Esophagus mucosa (tissue), 1 donor: ENCODE measurements at places on chromosomes 5 and 9. TPM values are rescaled to one million over a fixed set of nuclear protein-coding genes. Genes with fewer than 3 reads are reported as not detected.

GRCh38 chr5:92835712-92836111 is 745.3 kb downstream of the NR2F1-AS1 start:
- ATAC-seq: no peak

DNA sequence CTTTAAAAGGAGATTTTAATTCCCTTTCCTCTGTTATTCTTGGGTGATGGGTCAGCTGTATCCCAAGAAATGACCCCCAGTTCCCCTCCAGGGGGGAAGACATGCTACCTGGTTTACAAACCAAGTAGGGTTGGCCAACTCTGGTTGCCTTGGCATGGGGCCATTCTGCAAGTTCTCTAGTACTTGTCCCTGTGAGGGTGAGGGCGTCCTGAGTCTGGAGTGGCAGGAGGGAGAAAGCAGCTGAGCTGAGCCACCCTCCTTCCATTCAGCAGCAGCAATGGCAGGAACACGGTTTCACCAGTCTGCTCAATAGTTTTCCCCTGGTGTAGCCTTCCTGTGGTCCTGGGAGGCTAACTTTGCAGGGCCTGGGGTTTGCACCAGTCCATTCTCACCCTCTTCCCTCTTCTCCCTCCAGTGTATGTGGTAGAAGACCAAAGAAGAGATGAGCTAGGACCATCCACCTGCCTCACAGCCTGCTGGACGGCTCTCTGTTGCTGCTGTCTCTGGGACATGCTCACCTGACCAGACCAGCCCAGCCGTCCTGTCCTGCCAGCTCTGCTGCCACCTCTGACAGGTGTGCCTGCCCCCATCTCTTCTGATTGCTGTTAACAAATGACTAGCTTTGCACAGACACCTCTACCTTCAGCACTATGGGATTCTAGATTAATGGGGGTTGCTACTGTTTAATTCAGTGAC is 59.9 kb downstream of the PFDN1 start:
- ATAC-seq: peak; percentile 19

Gene GMCL2
- not detected for total RNA-seq

Gene CCDC171
- 1.4 TPM for total RNA-seq

Gene DNM1
- total RNA-seq: 2.2 TPM

- ATAC-seq: no peak
Measured at GRCh38 chr9:80259079-80259478, 687.3 kb downstream of the TLE4 start.

Gene AMACR
- 13.5 TPM for total RNA-seq

GRCh38 chr5:173522518-173522917 is 93.9 kb downstream of the BOD1 start:
- ATAC-seq: no peak

GRCh38 chr5:42217791-42218190 is 205.4 kb upstream of the GHR start:
- ATAC-seq: no peak

DNA sequence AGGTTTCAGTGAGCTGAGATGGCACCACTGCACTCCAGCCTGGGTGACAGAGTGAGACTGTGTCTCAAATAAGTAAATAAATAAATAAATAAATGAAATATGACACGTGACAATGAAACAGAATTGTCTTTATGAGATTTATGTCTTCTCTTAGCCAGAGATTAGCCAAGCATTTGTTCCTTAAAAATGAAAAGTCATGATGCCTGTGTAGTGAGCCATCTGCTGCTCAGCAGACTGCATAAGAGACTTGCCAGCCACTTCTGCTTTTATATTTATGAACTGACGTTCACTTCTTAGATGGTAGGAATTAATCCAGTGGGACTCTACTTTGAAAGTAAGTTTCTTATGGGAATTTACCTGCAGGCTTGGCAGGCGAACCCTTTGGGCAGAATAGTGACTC is 227.4 kb downstream of the NR3C1 start:
- ATAC-seq: no peak

Gene SH2D3C
- 1.9 TPM for total RNA-seq

Gene IRX4
- total RNA-seq: 10.3 TPM

Gene C7
- 8.4 TPM for total RNA-seq

Gene LRRC70
- total RNA-seq: 0.16 TPM

DNA sequence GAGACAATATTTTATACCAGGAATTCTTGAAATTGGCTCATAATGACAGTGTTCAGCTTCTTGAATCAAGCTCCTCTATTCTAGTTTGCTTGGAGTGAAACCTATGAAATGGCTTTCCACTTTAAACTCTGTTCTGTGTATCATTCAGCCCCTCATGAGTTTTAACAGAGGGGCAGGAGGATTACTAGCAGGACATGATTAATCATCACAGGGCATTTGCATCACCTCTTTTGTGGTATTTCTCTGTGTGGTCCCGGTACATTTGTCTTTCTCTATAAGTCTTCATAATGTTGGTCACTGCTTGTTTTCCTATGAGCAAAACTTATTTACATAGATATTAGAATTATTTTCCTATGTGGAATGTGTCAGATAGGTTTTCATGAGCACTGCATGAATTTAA is 21.2 kb downstream of the CAST start:
- no peak for ATAC-seq

DNA sequence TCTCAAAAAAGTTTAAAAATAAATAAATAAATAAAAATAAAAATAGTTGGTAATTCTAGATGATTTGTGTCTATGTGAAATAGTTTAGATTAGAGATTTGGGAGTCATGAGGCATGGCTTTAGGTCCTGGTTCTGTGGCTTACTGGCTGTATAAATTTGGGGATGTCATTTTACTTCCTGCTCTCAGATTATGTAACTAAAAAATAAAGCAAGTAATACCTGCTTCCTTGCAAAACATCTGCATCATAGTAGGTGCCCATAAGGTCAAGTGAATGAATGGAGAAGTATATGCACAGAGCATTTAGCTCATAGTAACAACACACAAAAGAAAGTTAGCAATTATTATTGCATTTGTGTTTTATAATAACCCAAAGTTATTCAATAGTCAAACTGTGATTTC is 287.7 kb upstream of the TLE4 start:
- ATAC-seq: no peak

Gene NME5
- 0.44 TPM for total RNA-seq

Gene SYNPO
- total RNA-seq: 7.8 TPM

DNA sequence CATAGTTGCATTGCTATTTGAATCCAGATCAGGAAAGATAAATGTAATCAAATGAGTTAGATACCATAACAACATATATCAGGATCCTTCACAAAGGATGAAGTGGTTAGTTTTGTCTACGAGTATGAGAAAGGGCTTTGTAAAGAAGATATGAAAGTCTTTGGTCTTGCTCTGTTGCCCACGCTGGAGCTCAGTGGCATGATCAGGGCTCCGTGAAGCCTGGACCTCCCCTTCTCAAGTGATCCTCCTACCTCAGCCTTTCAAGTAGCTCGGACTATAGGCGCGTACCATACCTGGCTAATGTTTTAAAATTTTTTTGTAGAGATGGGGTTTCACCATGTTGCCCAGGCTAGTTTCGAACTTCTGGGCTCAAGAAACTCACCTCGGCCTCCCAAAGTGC is 1.8 kb downstream of the SMC5 start:
- no peak for ATAC-seq

Gene BHMT2
- total RNA-seq: 0.72 TPM

- ATAC-seq: no peak
Measured at GRCh38 chr5:149172261-149172660, 31.0 kb downstream of the ABLIM3 start.

DNA sequence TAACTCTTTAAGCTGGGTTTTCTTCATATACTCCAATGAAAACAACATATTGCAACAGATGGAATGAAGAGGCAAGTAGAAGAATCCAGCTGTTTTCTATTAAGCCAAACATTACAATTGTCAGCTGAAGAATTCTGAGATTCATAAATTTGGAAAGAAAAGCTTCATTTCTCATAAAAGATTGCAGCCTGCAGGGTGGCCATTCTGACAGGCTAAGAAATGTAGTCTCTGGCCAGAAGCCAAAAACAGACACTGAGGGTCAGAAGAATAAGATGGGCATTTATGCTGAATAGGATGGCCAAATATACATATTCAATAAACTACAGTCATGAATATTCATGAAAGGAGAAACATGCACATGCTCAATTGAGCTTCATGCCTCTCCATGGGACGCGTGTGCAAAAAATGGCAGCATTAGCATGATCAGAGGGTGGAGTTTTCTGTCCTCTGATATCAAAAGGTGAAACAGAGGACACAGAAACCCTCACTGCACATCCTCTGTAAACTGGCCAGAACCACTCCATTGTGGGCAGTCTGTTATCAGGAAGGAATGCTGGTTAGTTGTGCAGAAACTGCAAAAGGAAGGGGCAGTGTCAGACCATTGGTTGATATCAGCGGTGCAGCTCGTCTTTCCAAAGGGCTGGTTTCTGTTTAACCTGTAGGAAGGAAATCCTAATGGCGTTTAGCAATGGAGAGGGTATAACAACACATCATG is 50.2 kb downstream of the FXN start:
- no peak for ATAC-seq

DNA sequence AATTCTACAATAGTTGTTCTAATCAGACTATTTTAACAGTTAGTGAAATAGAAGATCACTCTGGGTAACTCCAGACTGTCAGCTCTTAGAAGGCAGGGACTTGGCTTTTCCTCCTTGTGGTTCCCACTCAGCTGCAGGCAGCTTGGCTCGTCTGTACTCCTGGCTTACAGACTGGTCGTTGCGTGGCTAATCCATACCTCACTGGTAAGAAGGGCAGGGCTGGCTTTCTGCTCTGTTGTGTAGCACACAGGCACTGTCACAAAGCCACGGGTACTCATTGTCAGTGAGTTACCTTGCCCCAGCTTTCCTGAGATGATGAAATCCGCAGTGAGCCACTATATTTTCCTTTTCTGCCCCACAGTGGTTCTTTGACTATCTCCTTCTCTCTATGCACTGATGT is 1.8 kb upstream of the PRLR start:
- ATAC-seq: no peak

DNA sequence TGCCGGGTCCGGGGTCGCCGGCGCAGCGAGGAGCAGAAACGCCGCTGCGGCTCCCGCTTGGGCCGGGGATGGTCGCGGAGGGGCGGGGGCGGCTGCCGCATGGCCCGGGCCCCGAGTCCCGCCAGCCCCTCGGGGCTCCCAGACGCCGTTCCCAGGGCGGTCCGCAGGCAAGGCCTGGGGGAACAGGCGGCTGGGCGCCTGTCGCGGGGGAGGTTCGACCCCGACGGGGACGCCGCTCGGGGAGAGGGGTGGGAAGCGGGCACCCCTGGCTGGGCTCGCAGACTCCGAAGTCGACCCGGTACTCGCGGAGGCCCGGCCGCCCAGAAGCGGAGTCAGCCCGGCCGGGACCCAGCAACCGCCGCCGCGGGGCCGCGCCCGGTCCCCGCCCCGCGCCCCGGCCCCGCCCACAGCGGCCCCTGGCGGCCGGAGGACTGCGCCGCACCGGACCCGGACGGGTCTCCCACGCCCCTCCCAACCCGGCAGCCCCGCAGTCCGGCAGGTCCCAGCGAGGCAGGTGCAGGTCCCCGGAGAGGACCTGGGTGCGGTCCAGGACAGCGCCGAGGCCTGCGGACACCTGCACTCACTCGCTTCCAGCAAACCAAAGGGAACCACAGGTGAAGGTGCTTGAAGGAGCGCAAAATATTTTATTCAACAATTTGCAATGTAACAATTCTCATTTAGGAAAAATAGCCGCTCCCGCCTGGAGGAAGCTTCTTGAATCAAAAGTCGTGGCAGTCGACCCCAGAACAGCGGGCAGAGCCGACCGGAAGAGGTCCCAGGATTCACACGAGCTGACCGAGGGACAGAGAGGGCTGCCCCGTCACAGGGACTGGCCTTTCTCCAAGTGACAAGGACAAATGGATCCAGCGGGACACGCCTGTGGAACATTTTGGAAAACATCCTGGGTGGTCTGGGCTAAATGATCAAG is at the start of gene INPP5E:
TSS of gene INPP5E (minus strand) at position 365 of the 928 bp plus-strand sequence. CDS start 426 bp downstream, outside the sequence.
- peak; percentile 84 for ATAC-seq

GRCh38 chr5:179206366-179206765 is 138.9 kb downstream of the ADAMTS2 start:
- no peak for ATAC-seq

DNA sequence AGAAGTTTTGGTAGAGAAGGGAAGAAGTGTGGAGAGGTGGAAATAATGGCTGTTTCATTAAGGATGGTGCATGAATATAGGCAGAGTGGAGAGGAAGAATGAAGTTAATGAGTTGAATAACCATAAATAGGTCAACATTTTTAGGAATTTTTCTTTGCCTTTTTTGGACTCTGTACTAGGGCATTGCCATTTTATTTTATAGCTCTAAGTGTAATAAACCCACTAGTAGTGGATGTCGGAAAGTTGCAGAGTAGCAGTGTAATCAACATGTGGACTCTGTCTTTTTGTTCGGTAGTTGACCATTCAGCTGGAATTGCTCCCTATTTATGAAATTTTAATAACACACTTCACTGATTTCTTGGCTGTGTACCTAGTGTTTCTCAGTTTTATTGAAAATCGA is 199.1 kb downstream of the WDR70 start:
- ATAC-seq: no peak

DNA sequence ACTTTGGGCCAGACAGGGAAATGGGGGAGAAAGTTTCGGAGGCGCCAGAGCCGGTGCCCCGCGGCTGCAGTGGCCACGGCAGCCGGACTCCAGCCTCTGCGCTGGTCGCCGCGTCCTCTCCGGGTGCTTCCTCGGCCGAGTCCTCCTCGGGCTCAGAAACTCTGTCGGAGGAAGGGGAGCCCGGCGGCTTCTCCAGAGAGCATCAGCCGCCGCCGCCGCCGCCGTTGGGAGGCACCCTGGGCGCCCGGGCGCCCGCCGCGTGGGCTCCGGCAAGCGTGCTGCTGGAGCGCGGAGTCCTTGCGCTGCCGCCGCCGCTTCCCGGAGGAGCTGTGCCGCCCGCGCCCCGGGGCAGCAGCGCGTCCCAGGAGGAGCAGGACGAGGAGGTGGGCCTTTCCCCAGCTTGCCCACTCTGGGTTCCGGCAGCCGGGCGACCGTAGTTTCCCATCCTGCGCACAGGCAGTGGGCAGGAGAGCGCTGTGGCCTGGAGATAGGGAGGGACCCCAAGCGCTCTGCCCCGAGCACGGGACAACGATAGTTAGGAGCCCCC is 516 bp downstream of the MAST4 start:
- ATAC-seq: peak; percentile 51

Gene DMRT3
- total RNA-seq: not detected

- ATAC-seq: no peak
Measured at GRCh38 chr5:64199425-64199824, 33.8 kb downstream of the RNF180 start.

Gene ZFP2
- 0.08 TPM for total RNA-seq

Gene ACOT12
- total RNA-seq: not detected

- peak; percentile 92 for ATAC-seq
Measured at GRCh38 chr5:66828548-66829357, 232.6 kb downstream of the MAST4 start.

Gene PDE8B
- total RNA-seq: 0.12 TPM

Gene P4HA2
- 19.0 TPM for total RNA-seq

- ATAC-seq: no peak
Measured at GRCh38 chr5:126805063-126805462, 28.1 kb downstream of the LMNB1 start.

Gene MRPS30
- total RNA-seq: 32.0 TPM
